ENCODE measurements at places on chromosomes 1 and 21.

DNA sequence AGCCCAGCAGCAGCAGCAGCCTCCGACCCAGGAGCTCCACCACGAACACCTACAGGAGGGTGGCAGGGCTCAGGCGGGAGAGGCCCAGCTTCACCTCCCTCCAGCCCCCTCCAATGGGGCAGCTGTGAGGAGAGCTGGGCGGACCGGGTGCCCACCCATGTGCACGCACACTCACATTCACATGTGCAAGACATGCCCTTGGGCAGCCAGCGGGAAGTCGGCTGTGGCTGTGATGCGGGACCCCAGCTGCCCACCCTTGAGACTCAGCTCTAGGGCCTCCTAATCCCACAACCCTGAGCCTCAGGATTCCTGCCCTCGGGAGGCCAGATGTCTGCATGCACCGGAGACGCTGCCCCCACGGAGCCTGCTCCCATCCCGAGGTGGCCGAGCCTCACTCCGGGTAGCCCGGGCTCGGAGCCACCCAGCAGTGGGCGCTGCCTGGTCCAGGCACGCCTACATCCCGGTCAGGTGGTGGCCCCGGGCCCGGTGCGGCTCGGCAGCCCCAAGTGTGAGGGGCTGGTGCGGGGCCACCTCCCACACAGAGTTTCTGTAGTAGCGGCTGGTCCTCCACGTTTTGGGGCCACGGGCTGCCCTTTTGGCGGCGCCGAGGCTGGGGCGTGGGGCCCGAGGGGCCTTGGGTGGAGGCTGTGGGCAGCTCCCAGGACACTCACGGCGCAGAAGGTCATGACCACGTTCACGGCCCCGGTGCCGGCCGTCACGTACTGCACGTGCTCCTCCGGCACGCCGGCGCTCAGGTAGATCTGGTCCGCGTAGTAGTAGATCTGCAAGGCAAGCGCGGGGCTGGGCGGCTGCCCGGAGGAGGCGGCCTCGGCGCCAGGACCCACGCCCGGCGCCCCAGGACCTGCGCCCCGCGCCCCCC lies 12.9 kb upstream of the SLC2A7 start:
- no peak for DNase-seq

- no peak for DNase-seq
Measured at GRCh38 chr1:232655746-232656085, 25.8 kb upstream of the SIPA1L2 start.

GRCh38 chr1:164662955-164663354 lies 104.0 kb downstream of the PBX1 start:
- DNase-seq = no peak

GRCh38 chr1:181073638-181074037 lies 14.9 kb upstream of the IER5 start:
- DNase-seq = peak; percentile 34

DNA sequence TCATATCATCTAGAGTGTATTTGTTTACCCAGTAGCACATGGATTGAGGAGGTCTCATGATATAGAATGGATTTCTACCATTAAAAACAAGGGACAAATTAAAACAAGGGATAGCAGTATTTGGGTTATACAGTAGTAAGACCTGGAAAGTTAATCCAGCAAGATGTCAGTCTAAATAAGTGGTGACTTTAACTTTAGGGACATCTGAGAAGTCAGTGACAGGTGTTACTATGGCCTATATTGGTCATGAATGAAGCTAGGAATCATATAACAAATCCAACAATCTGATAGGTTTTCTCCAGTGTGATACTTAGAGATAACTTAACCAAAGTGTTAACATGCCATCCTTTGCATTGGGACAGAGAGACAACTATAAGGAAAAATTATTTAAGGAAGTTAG lies 42.7 kb upstream of the DHCR24 start:
- DNase-seq = no peak

- DNase-seq = no peak
Measured at GRCh38 chr1:2067981-2068380, 17.8 kb downstream of the PRKCZ start.

- DNase-seq = no peak
Measured at GRCh38 chr21:26307640-26308039, 137.1 kb upstream of the APP start.

GRCh38 chr1:204349602-204350001 lies 10.1 kb downstream of the PLEKHA6 start:
- no peak for DNase-seq

DNA sequence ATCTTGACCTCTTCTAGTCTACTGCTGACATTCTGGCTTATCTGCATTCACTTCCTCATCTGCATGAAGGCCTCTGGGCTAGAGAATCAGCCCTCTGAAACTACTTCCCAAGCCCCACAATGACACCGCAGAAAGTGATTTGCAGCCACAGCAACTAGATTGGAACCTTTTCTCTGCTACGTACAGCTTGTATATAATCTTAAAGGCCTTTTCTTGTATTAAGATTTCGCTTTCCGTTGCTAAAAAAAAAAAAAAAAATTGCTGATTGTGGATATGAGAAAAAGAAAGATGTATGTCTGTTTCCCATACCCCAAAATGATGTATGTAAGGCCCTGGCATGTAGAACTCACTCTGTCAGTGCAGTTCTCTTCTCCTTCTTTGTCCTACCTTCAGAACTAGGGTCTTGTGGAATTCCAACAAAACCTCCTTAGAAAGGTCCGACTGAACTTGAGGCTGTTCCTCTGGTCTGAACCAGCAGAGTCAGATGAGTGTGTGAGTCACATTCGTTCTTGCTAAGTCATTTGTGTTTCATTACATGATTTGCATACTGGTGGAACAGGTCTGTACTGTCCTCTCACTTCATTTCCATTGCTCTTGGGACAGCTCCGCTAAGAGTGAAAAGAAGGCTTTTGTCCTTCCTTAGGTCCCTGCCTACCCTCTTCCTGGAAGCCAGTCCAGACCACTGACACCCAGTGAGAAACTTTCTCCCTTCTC lies 62.7 kb downstream of the PLPP3 start:
- no peak for DNase-seq

- no peak for DNase-seq
Measured at GRCh38 chr1:156386949-156387869, 18.2 kb downstream of the RHBG start.

DNA sequence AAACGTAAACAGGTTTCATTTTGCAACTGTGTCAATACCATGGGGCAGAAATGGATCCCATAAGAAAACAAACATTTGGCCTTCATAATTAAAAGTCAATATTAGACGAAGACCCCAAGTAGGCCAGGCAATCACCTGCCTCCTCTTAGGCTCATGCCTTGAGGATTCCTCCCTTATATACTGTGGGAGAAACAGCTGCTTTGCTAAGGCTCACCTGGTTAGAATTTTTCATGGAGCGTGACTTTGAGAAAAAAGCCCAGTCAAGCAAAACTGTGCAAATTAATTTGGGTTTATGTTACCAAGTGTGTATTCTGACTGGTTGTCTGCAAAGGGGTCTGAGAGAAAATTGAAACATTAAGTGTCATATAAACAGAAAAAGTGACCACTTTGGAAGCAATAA lies 605.3 kb upstream of the USP24 start:
- no peak for DNase-seq

GRCh38 chr1:91650764-91651163 lies 150.1 kb downstream of the CDC7 start:
- DNase-seq = peak; percentile 85

DNA sequence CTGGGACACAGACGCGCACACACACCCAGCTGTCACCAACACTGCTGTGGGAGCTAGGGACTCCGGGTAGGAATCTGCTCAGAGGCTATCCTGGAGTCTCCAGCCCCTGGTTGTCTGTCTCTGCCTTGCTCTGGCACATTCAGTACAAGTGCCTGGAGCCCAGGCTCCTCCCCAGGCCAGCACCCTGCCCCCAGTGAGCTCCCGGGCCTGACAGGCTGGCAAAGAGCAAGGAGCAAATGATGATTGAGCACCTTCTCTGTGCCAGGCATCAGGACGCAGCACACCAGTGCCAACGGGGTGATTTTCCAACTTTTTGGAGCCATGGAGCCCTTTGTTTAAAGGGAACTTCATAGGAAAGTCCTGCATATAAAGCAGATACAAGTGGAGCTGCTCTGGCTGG lies 6.5 kb downstream of the CNTN2 start:
- DNase-seq = no peak

DNA sequence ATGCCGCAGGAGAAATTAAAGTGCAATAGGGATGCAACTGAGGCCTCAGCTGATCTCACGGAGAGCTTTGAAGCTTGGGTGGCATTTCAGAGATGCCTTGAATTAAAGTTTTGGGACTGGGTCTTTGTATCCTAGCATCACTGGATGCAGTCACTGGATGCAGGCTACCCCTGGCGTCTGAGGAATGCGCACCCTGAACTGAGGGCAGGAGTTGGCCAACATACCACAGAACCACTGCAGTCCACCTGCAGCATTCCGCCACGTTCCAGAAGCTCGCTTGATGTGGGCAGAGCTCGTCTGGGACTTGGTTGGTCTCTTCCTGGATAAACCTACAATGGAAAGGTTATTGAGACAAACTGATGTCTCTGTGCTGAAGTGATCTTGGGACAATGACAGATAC lies 34.1 kb upstream of the IGSF5 start:
- no peak for DNase-seq

- DNase-seq = no peak
Measured at GRCh38 chr1:225765982-225766674, 11.5 kb upstream of the SRP9 start.

- DNase-seq = no peak
Measured at GRCh38 chr1:113734357-113735055, 24.8 kb downstream of the PHTF1 start.

GRCh38 chr1:241413386-241413785 lies 56.4 kb upstream of the RGS7 start:
- DNase-seq = peak; percentile 38

DNA sequence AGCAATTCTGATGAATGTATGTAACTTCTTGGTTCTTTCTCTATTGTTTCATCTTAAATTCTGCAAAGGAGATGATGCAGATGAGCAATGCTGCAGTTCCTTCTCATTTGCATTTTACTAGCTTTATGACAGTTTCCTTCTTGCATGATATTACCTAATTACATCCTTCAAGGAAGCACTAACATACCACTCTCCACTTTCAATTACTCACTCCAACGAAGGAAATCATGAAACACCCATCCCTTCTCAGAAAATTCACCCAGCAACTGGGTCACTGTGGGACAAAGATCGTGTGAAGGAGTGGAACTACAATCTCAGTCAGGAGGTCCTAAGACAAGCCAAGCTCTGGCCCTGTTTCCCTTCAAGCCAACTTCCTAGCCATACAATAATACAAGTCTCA lies 142.3 kb downstream of the CHD1L start:
- DNase-seq = no peak

DNA sequence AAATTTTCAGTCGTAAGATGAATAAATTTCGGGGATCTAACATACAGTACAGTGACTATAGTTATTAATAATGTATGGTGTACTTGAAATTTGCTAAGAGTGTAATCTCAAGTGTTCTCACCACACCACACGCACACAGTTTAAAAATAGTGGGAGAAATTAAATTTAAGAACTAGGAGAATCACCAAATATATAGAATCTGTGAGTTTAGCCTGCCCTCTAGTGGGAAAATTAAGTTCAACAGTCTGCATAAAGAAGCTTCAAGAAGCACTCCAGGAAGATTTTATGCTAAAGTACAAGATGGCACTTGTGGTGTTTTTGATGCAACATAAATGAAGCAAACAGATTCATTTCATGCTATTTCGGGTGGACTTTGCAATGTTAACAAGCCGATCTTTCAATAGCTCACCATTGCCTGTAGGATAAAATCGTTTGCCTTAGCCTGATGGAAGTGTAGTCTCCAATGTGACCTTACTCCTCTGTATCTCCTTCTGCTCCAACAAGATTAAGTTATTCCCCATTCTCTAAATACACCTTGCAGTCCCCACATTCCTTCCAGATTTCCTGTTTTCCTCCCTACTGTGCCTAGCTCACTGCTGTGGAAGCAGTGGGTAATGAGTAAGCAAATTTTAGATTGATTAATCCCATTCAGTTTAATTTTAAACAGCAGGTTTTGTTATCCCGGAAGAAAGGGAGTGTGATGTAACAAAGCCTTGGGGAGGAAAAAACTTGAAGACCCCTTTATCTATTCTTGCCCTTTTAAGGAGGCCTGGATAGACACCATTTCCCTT lies 8.7 kb upstream of the PIK3C2B start:
- DNase-seq = no peak

DNA sequence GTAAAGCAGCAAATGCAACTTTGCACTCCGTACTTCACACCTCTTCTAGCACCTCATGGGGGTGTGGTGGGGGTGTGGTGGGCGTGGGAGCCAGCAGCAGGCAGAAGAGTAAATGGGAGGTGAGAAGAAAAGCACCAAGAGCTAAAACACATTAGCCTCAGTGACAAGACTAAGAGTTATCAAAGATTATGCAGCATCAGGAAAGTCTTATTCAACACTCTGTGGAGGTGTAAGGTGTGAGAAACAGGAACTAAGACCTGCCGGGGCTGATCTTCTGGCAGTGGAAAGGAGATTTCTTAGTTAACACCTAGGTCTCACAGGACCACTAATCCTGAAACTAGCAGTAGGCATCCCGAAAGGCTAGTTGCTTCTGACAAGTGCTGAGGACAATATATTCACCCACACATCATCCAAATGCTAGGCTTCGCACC lies 9.9 kb downstream of the TGFBR3 start:
- no peak for DNase-seq

DNA sequence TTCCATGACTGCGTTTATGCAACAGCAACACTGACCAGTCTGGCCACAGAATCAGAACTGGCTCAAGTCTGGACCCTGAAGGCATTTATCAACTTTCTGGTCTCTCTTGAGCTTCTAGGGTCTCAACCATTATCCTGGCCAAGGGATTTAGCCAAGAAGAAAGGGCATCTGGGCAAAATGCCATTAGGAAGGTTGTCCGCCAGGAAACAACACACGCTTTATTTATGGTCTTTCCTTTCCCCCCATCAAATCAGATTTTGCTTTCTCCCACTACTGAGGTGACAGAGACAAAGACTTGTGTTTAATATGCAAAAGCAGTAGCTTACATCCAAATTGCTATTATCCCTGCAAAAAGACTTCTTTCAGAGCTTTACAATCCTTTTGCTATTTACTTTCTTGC lies 81.6 kb upstream of the PPP2R5A start:
- no peak for DNase-seq

DNA sequence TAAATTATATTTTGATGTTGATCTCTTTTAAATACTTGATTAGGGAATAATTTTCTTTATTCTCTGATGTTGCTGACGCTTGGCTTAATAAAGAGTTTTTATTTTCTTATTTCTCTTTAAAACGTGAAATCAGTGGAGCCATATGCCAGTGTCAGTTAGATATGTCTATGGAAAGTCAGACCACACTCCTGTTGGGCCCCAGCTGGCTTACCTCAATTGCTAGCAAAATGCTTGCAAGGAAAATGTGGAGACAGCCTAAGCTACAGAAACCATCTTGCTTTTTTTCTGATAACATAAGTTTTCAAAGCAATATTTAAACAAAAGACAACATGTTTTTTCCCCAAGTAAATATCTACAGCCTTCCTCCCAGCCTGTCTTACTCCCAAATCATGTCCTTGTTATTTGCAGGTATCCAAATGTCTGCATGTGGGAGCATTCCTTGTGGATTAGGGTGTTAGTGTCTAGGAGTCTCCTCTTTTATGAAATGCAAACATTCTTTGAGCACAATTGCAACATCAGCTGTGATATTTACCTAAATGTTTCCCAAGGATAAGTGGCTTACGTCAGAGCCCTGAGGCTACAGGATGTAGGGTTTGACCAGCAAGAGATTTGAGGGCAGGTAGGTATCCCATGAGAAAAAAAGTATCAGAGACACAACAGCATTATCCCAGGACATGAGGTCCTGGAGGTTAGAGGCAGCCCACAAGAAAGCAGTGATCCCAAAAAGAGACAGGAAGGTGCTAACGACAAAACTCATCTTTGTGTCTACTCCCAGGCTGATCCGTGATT lies 117.2 kb upstream of the KCNJ15 start:
- peak; percentile 14 for DNase-seq
